ENCODE measurements at places on chromosomes 16 and 17.

DNA sequence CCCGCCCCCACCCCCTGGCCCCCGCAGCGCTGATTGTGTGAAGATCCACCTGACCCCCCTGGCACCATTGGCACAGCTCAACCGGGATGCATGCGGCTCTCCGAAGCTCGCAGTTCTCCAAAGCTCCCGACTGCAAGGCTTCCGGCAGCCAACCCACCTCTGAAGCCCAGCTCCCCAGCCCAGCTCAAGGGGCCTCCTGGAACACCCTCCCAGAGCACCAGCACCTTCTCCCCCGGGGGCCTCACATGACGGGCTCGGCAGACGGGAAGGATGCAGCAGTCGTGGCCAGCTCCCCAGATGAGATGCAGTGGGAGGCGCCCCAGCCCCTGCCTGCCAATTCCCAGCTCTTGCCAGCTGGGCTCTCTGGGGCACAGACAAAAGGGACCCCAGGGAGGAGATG is 215.3 kb downstream of the ZNF423 start:
- DNase-seq = no peak

GRCh38 chr17:70344386-70345060 is 175.2 kb downstream of the KCNJ2 start:
- DNase-seq = no peak

GRCh38 chr17:77403854-77404253 is 263.1 kb downstream of the SEC14L1 start:
- no peak for DNase-seq

DNA sequence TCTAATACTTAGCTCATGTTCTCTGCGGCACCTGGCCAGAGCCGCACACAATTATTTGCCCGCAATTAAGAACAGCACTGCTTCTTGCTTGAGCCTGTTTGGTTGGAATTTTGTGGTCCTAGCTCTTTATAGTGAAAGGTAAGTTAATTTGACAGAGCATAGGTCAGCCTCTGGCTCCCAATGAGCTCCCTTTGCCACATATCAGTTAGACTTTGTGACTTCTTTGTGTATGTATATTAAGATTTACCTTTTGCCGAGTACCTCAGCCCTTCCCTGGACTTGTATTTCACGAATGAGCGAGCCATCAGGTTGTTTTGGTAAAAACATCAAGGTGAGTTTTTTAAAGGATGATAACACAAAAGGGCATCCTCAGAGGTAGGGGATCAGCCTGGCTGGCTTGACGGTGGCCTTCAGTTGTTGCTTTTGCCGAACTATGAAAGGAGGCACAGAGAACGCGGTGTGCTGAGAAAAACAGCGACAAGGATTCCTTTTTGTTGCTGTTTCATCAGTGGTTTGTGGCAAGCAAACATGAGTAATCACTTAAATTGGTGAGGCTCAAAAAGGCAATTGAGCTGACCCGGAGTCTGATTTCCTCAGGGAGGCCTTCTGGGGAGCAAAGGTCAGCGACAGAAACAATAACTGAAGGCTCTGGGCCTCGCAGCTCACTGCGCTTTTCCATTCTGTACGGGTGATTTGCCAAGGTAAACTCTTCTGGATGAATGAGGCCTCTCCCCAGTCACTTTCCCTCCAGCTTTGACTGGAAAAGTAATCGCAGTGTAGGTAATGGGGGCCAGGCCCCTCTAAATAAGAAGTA is 163.6 kb downstream of the HS3ST3A1 start:
- no peak for DNase-seq

GRCh38 chr17:78343187-78343542 is 16.7 kb downstream of the SOCS3 start:
- no peak for DNase-seq

DNA sequence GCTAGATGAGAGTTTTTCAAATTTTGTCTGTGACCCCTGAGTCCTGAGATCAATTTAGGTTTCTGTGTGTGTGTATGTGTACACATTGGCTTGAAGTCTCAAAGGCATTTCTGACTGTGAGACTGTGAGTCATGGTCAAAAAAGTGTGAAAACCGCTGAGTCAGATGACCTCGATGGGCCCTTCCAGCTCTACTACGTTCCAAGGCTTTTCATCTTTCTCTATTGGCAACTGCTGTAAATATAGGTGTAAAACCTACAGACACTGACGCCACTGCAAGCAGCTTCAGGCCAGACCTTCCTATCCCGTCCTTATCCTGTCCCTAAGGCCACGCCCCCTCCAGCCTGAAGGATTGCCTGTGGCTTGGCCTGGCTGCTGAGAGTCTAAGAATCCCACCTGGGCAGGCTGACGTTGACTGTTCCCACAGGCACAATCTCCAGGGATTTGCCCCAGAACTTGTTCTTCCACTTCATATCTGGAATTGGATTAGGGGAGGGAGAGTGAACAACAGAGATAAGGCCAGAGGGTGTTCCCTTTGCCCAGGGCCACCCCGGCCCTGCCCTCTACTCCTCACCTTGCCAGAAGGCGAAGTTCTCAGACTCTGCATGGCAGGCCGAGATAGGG is 11.3 kb downstream of the OSBPL7 start:
- DNase-seq = no peak

DNA sequence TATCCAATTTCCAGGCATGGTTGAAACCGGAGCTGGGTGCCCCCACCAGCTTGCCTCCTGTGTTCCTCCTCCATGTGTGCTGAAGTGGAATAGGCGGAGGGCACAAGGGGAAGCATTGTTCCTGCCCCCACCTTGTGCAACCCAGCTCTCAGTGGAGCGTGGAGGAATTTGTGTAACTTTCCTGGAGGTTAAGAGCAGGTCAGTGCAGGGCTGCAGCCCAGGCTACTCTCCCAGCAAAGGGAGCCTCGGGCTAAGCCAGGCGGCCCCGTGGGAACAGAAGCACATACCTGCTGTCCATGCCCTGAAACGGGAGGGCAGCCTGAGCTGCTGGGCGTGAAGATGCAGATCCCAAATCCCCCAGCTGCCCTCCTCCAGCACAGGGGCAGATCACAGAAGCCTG is 158.8 kb upstream of the LHX1 start:
- DNase-seq = no peak

GRCh38 chr16:88589441-88589840 is 19.2 kb downstream of the ZC3H18 start:
- no peak for DNase-seq

DNA sequence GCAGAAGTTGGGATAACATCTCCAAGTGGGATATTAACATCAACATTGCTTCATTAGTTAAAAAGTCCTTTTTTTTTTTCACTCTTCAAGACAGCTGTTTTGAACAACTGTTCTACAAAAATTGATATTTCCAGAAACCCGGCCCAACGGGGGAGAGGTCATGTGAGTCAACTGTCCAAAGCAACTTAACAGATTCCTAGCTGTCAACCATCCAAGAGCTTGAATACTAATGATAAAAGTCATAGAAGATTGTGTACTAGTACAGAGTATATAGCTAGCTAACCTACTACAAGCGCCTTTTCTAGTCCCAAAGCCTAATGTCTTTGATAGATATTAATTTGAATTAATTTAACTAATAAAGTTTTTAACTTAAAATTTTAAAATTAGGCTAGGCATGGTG is 172.0 kb downstream of the CYB561 start:
- no peak for DNase-seq

GRCh38 chr16:3133844-3134243 is 985 bp upstream of the ZNF213 start:
- no peak for DNase-seq

DNA sequence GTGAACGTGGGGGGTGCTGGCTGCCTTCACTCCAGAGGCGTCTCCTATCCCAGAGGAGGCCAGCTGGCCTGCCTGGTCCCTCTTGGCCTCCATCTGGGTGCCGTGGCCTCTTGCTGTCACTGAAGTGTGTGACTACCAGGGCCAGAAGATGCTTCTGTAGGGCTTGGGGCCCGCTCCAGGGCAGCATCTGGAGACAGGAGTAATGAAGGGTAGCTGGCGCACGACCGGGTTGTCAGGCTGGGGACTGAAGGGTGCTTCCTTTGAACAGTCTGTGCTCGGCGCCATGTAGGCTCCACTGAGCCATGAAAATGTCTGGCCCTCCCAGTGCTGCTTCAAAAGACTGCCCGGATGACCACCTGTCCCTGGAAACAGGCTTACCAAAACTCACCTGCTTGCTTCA is 31.3 kb downstream of the ASIC2 start:
- DNase-seq = no peak

DNA sequence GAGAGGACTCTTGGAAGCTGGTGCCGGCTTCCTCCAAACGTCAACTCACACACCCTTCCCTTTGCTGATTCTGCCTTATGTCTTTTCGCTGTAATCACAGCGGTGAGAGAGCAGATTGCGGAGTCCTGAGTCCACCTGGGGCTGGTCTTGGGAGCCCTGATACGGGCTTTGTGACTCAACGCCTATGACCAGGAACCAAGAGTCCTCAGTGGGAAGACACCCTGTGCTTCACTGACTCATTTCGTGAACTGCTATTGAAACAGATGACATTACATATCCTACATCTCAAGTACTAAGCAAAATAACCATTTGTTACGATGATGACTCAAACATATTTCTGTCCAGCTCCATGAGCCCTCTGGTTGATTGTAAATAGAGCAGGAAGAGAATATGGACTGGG is 90.7 kb upstream of the CREBBP start:
- DNase-seq = no peak

GRCh38 chr17:19273731-19274130 is 36.6 kb downstream of the EPN2 start:
- no peak for DNase-seq

GRCh38 chr16:65281586-65281985 is 159.7 kb upstream of the CDH11 start:
- DNase-seq = no peak

- no peak for DNase-seq
These were observed 23.6 kb upstream of the GPRC5C start for GRCh38 chr17:74408262-74408661.

- no peak for DNase-seq
These were observed 6.8 kb downstream of the NAE1 start for GRCh38 chr16:66824006-66824405.

GRCh38 chr16:81738783-81739496 is 40.2 kb upstream of the PLCG2 start:
- DNase-seq = no peak

GRCh38 chr17:40470932-40471828 is 27.9 kb downstream of the IGFBP4 start:
- DNase-seq = no peak

DNA sequence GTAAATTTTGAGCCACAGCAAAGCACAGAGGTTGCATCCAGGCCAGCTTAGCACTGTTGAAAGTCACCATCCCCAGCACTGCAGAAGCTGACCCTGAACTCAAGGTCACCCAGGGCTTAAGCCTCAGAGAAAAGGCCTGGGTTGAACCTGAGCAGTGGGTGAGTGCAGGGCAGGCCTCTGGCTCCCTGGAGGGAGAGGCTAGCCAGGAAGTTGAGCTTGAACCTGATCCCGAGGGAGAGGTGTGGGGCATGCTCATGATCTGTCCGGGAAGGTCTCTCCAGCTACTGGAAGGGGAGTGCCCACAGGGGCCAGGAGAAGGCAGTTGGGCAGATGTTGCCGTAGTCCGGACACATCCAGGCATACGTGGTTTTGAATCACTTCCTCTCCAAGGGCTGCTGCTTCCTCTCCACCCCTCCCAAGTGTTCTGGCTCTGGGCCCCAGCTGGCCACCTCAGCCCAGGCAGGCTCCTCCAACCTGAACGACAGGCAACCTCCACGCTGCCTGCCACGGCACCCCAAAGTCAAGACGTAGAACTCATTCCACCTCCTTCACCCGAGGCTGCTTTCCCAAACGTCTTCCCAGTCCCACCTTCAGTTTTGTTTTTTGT is 18.4 kb downstream of the CARHSP1 start:
- DNase-seq = no peak

DNA sequence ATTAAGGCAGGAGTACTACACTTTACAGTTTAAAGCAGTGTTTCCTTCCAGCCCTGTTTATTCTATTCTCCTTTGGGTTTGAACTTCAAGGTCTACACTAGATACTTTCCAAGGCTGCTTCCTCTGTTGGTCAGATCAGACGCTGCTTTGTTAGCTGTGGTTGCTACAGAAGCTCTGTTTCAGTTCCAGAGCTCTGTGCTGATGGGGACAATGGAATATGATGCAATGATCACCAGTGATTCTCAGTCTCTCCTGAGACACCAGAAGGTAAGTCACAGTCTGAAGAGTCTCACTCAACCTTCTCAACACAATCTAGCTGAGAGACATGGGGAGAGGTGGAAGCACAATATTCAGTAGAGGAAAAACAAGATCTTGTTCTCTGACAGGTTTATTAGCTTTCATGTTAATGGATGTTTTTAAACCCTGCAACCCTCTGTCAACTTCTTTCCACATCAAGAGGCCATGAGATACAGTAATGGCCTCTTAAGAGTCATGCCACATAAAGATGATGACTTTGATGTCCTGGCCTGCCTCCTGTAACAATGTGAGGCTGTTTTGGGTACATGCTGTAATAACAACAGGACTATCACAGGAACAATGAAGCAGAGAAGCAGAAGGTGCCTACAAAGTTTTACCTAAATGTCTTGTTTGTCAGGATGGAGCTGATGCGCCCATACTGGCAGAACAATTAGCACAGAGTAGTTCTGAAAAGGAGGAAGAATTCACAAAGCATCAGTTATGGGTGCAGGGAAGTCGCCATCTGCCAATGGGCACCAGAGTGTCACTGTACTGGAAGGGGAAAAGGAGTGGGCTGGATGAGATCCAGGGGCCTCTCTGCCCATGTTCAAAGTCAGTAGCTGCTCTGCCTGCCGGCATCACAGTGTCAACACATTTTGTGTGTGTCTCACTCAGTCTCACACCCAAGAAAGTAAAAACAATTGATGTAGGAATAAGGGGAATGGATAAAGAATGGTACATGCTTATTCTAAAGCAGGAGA is 33.4 kb downstream of the PSME3IP1 start:
- no peak for DNase-seq

GRCh38 chr17:74314877-74315276 is 11.1 kb upstream of the KIF19 start:
- no peak for DNase-seq

DNA sequence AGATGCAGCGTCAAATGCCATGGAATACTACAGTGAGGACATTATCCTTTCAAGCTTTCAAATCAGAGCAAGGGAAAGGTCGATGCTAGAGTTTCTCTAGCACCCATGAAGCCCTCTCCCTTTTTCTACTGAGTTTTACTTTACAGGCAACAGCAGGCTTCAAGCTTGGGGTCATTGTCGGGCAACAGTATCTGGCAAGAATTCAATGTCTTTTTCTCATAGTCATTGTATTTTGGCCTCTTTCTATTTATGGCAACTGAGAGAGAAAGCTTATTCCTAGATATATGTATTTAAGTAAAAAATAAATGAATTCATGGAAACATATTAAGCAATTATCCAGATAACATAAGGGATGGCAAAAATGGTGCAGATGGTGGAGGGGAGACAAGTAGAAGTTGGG is 364 bp upstream of the CETP start:
- no peak for DNase-seq

- no peak for DNase-seq
These were observed 25.5 kb downstream of the MYO18A start for GRCh38 chr17:29154516-29155226.

GRCh38 chr16:57798267-57798810 is 4.0 kb downstream of the KIFC3 start:
- no peak for DNase-seq

- no peak for DNase-seq
These were observed 20.7 kb downstream of the TXNDC11 start for GRCh38 chr16:11721781-11722467.

Measured in stimulated activated CD4-positive, alpha-beta T cell treated with anti-CD3 and anti-CD28 coated beads, TNF-alpha, amount 100 ng/mL, for 1 hour (primary cell).